ENCODE measurements at places on chromosomes 2 and 18.

DNA sequence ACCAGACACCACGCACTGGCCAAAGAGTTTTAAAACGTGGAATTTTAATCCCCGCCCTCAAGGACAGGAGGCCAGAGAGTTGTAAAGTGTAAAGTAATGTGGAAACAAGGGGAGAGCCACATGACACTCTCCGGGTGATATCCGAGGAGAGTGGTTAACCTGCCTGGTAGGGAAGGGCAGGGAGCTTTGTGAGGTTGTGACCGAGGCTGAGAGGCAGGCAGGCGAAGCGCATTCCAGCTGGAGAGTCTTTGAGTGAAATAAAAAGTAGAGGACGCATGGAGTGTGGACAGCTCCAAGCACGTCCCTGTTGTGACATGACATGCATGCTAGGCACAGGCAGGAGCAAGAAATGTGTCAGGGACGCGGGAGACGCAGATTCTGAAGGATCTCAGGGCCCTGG, 539.5 kb downstream of the RNF144A start:
- no peak for DNase-seq

- DNase-seq = no peak
These were observed 81.1 kb upstream of the CAVIN2 start for GRCh38 chr2:191927991-191928390.

DNA sequence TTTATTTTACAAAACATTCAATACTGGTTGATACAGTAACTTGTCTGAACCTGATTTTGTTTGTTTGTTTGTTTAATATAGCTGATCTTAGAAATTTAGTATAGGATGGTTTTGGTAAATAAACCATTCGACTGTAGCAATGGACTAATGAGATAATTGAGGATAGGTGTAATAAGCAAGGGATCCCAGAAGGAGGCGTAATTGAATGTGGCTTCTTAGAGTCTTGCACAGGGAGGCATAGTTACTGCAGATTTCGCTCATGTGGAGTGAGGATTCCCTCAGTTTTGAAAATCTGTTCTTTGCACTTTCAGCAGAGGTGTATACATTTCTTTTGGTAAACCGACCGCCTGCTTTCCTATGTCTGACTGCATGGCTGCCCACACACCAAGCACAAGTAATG, 709.6 kb downstream of the SOCS6 start:
- no peak for DNase-seq

DNA sequence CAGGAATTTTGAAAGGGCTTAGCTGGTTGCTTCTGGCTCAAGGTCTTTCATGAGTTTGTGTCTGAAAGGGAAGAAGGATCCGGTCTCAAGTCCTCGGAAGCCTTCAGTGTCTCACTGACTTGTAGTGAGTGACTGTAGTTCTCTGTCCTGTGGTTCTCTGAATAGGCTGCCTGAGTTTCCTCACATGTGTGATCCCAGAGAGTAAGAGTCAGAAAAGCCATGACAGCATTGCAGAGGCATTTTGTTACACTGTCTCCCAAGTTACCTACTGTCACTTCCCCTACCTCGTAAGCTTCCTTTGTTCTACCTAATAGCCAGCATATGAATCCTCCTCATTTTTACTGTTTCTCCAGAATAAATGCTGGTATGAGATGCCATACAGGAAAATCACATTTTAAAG, 709.1 kb upstream of the CHAC2 start:
- DNase-seq = no peak

GRCh38 chr2:153394686-153395085, 83.9 kb downstream of the RPRM start:
- no peak for DNase-seq

DNA sequence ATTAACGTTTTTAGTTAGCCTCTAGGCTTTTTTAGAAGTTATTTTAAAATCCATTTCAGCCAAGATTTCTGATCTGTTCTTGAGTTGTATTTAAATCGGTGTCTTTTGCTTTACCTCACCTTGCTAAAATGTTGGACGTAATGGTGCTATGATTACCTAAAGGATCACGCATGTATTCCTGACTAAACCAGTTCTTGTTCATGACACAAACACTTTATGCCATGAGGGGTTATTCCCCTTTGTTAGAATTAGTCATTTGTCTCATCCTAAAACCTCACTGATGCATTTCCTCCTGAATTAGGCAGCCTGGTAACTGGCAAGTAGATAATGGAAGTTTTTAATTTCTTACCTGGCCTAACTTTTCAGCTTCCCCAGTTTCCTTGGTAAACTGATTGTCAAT, 185.4 kb upstream of the TANK start:
- DNase-seq = no peak

- DNase-seq = no peak
These were observed 997 bp downstream of the BOK start for GRCh38 chr2:241559323-241560161.

DNA sequence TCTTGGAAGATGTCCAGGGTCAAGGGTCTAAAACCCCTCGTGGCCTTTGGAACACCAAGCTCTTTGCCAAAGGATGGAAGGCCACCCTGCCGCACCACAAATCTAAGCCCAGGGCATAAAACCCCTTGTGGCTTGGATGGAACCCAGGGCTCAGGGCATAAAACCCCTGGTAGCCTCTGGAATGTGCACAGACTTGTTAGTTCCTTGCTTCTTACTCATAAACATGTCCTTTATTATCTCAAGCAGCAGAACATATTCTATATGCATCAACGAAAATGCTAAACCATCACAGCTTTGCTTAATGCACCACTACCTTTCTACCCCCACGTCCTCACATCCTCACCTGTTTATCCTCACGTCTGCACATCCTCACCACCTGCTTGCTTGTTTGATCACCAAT, 998.0 kb downstream of the DSC3 start:
- no peak for DNase-seq

DNA sequence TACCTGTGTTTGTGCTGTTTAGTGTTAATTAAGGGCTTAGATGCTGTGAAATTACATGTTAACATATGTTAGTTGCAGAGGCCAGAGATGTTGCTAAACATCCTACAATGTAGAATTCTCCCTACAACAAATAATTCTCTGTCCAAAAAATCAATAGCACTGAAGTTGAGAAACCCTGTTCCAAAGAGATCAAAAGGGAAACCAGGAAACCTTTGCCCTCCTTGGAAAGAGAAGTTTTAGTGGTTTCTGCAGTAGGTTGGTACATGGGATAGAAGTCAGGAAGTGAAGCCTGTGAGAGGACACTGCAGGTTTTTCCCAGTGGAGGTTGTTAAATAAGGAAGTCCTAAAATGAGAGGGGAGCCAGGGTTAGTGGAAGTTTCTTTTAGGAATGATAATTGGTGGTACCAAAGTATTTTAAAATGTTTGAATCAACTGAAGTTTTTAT, 6.3 kb upstream of the RMDN2 start:
- DNase-seq = no peak

- no peak for DNase-seq
These were observed 86.4 kb downstream of the TCF4 start for GRCh38 chr18:55501579-55501978.

- no peak for DNase-seq
These were observed 73.8 kb upstream of the CCDC85A start for GRCh38 chr2:56109994-56110393.

DNA sequence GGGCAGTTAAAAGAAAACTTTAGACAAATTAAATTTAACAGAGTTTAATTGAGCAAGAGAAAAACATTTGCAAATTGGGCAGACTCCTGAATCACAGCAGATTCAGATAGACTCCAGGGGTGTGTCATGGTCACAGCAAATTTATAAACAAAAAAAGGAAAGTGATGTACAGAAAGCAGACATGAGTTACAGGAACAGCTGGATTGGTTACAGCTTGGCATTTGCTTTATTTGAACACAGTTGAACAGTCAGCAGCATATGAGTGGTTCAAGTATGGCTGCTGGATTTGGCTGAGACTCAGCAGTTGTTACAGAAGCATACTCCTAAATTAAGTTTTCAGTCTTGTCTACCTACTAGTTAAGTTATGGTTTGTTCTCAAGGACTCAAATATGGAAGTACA, 82.3 kb upstream of the NYAP2 start:
- no peak for DNase-seq

- no peak for DNase-seq
These were observed 40.8 kb downstream of the DSEL start for GRCh38 chr18:67475673-67476072.

GRCh38 chr18:49631146-49631866, 69.4 kb downstream of the LIPG start:
- no peak for DNase-seq

- DNase-seq = no peak
These were observed 295.0 kb upstream of the KCNH7 start for GRCh38 chr2:163133602-163134001.

- DNase-seq = no peak
These were observed 243.9 kb downstream of the AFF3 start for GRCh38 chr2:99898336-99899048.

DNA sequence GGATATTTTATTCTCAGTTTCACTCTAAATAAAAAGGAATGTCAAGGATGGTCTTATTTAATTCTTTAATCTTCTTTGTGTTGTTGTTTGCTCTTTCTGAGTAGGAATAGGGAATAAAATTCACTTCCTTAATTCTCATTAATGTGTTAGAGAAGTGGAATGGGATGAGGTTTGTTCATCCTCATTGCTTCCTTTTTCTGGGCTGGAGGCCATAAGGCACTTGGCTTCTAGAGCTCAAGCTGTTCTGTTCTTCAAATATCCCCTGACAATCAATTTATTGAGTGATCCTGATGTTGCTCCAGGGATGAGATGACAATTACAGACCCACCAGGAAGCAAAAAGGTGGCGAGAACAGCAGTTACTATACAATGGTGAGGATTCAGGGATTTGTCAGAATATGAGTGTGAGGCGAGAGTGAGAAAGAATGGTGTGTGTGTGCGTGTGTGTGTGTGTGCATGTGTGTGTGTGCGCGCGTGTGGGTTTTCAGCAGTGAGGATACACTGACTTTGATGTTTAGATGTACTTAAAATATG, 557.6 kb upstream of the FANCL start:
- DNase-seq = peak; percentile 78

DNA sequence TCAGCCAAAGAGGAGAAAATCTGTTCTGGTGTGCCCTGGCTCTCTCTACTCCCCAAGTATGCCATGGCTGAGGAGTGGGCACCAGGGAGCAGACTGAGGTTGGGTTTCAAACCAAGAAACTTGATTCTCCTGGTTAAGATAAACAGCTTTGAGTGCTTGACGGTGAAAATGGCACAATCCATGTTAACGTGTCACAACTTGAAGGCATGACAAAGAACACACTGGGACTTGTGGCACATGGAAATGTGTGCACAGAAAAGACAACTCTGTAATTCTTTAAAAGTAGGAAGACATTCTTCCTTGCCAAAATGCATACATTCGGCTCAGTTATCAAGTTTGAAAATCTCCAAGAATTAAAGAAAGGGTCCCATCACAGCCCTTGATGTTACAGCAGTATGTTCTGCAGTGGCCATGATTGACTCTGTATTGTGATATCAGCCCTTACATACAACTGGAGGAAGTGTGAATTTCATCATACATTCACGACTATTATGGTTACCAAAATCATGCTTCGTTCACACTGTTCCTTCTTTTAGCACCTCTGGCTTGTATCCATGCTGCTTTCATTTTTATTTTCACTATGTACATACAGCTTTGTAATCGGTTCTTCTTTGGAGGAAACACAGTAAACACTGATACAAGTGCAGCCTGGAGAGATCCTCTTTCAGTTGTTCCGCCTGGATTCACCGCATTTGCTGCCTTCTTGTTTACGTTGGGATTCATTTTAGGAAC, 15.6 kb upstream of the ACTG2 start:
- DNase-seq = no peak

DNA sequence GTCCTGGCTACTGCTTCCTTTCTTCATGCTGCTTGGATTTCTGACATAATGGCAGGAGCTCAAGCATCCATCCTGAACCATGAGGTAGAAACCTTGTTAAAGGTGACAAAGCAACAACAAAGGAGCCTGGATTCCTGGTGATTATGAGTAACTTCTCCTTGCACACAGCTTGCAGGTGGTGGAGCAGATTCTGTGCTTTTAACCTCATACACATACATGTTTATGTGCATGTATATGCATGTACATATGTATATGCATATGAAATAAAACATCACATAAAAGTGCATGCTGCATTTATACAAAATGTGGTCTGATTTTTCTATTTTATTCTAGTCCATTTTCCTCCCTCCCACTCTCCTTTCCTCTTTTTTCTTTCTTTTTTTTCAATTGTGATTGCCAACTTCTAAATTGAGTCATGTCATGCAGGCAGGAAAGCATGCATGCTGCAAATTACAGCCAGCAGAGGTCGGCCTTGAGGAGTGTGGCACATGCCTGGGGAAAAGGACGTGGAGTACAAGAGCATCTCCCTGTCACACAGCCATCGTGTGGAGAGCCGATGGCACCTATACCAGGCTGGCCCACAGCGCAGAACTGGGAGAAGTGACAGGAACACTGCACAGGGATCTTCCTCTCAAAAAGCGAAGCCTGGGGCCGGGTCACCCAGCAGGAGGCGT, 17.9 kb downstream of the LCT start:
- DNase-seq = no peak

DNA sequence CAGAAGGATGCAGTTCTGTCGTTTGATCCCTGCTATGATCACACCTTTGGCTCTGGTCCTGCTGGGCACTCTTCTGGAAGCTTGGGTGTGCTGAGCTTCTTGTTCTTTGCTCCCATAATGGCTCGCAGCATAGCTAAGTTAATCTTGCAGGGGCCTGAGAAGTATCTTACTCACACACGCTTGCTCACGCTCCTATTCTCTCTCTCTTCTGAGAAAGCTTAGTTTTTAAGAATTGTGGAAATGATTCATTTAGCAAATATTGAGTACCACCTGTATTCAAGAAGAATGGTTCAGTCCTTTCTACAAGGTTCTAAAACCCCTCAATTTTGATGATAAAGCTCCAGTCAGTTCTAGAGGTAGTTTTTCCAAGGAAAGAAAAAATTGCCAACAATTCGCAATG, 40.6 kb downstream of the XRCC5 start:
- no peak for DNase-seq

DNA sequence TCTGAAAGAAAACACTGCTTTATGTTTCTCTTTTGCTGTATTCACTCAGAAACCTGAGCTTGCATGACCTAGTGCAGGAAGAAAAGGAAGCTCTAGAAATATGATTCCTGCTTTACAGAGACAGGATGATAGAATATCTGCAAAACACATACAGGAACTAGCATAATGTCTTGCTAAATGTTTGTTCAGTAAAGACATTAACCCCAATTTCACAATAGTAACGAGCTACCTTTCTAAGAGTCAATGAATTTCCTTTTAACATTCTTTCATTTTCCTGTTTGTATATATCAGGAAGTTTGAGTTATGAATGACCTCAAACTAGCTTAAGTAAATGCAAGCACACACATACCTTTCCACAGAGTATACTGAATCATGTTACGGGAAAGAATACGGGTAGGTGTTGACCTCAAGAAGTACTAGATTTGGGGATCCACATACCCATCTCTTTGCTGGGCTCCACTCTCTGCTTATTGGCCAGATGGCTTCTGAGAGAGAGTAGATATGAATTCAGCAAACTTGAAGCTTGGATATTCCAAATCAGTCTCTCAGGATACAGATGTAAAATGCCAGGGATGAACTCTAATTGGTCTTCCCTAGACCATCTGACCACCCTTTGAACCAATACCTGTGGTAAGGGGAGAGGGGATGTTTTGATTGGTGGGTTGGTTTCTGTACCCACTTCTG, 18.2 kb upstream of the ACSL3 start:
- DNase-seq = no peak

GRCh38 chr2:200264631-200265030, 41.9 kb upstream of the SPATS2L start:
- no peak for DNase-seq

Data from spinal cord (tissue), 10 donors.